ENCODE measurements at places on chromosomes 16 and 17.

DNA sequence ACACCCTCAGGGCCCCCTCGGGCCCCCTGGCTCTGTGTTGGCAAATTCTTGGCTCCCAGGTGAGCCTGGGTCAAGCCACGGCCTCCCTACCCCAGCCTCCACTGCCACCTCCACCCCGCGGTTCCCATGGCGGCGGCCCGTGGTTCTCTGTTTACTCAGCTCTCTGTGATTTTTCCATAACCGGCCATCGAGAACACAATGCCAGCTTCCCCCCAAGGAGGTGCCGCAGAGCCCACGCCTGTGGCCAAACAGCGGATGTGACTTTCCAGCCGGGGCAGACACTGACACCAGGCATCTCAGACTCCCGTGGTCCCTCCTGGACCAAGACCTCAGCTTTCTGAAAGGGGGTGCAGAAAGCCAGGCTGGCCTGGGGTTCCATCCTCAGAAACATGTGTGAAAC lies 21.6 kb upstream of the ATP2A3 start:
- no peak for DNase-seq

DNA sequence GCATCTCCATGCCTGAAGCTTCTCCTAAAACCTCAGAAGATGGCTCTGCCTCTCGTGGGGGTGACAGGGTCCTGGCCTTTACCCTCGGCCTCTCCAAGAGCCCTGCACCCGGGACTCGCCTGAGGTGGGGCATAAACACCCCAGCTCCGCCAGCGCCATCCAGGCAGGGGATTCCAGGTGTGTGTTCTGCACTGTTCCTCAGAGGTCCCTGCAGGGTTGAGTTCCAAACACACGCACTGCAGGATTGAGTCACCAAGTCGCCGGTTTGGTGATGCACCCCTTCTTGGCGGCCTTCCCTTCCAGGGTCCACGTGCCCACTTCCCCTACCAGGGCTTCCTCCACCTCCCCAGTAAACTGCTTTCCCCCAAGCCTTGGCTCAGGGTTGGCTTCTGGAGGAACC lies 40.0 kb upstream of the RBFOX3 start:
- DNase-seq, result no peak

GRCh38 chr17:57685499-57686132 lies 59.5 kb downstream of the CCDC182 start:
- no peak for DNase-seq

DNA sequence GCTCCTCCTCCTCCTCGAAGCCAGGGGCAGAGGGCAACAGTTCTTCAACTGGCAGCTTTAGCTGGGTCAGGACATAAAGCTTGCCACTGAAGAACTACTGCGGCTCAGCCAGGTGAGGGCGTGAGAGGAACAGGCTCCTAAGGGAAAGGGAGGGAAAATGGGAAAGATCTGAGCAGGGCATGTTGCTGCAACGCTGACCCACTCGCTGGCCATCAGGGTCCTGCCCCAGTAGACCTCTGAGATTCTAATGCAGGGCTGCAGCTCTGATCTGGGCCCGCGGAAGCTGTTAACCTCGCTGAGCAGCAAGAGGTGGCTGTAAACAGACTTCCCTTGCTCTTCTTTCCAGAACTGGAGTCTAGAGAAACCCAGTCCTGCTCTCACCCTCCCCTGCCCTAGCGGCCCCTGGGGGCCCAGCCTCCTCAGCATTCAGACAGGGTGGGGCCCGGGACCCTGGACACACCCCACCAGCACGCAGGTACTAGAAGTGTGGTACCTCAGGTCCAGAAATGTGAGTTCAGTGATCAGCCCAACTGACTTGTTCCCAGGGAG lies 3.8 kb upstream of the TLCD2 start:
- DNase-seq, result no peak

GRCh38 chr17:5644065-5644464 lies 59.8 kb upstream of the NLRP1 start:
- no peak for DNase-seq

DNA sequence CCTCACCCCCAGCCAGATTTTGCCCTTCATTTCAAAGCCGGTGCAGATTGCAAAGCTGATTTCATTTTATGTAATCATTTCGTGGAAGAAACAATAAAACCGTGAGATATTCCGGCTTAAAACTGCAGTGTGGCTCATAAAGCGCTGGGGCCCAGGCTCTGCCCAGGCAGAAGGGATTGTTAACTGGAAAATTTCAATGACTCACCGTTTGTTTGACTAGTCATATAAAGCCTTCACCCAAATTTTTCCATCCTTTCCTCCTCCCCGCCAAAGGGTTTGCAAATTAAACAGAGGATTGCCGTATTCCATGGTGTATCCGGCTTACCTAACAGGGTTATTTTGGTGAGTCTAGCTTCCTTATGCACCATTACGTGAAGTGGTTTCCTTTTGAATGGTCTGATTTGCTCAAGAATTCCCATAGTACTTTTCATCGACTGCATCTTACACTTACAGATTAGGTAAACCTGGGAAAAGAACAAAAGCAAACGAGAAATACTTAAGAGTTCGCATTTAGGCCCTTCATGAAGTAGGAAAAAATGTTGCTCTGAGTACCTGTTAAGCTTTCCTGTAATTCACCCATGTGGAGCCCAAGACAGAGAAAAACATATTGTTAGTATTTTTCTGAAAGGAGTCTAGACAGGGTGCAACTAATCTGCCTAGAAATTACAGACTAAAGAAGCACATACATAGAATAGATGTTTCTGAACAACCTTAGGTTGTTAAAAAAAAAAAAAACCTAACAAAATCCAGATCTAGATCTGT lies 949 bp upstream of the GSPT1 start:
- DNase-seq, result no peak

- no peak for DNase-seq
Observed at GRCh38 chr17:2388020-2388682, 12.7 kb downstream of the MNT start.

GRCh38 chr17:50527949-50528474 lies 4.5 kb upstream of the EPN3 start:
- DNase-seq, result no peak

DNA sequence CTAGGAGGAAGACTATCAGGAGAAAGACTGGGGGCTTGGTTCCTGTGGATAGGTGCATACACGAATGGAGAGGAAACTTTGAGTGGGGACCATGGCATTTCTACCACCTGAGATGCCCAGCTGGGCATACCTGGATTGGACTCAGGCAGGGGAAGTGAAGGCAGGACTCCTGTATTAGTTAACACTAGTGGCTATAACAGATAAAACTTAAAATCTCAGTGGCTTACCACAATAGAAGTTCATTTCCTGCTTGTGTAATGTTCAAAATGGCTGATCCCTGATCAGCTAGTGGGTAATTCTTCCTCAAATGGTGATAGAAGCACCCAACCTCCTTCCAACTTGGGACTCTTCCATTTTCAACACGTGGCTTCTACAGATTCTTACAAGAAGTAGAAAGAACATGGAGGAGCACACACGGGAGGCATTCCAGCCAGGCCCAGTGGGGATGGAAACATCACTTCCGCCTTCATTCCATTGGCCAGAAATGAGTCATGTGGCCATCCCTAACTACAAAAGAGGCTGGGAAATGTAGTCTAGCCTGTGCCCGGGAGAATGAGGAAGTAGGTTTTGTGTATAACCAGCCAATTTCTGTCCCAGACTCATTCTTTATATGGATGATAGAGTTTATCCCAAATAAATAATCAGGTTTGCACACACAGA lies 112.1 kb downstream of the UTP18 start:
- no peak for DNase-seq

DNA sequence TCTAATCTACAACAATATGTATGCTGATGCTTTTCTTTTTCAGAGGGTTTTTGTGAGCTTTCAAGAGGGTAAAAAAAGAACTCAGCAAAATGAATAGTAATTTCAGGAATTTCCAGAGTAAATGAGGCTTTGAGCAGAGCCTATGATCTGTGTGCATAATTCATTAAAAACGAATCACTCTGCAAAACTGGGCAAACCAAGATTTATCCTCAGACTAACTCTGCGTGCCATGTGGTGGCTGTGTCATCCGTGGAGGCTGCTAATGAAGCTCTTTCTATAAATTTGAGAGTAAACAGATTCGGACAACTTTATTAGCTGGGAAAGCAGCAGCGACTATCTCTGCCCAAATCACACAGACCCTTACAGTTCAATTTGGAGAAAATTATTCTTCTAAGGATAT lies 83.8 kb downstream of the FOXL1 start:
- no peak for DNase-seq

DNA sequence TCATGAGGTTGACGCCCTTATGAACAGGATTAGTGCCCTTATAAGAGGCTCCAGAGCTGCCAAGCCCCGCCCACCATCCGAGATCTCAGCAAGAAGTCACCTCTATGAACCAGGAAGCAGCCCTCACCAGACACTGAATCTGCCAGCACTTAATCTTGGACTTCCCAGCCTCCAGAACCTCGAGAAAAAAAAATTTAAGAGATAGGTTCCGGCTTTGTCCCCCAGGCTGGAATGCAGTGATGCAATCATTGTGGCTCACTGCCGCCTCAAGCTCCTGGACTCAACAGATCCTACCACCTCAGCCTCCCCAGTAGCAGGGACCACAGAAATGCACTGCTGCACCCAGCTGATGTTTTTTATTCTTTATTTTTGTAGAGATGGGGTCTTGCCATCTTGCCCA lies 22.5 kb upstream of the ADCY9 start:
- DNase-seq, result no peak

- DNase-seq, result no peak
Observed at GRCh38 chr16:71758293-71758760, 33.8 kb upstream of the PHLPP2 start.

- DNase-seq, result no peak
Observed at GRCh38 chr16:86383488-86384262, 126.7 kb upstream of the FOXF1 start.

DNA sequence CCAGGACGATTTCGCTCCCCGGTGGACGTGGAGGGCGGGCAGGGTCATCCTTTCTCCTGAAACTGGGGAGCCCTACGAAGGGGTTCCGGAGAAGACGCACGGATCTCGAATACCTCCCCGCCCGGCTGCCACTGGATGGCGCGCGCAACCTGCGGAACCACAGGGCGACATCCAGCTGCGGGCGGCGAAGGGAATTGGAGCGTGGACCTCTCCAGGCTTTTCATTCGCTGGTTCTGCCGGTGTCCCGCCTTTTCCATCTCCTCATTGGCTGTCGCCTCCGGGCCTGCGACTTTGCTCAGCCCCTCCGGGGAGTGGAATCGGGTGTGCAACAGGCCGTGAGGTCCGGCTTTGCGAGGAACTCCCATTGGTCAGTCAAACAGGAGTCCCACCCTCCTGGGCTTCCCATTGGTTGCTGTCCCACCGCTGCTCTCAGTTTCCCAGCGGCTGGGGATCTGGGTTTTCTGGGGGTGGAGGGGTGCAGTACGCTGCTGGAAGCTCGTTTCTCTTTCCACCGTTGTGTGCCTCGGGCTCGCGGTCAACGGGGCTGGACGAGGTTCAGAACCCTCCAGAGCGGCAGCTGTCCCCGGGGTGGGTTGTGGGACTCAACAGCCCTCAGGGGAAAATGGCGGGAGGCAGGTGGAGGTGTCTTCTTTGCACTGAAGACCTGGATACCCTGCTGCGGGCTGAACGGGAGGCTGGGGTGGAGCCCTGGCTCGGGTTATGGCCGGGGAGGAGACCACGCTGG lies 14.5 kb downstream of the OR1D5 start:
- peak; percentile 90 for DNase-seq

GRCh38 chr16:28326881-28327610 lies 34.7 kb downstream of the SBK1 start:
- no peak for DNase-seq

DNA sequence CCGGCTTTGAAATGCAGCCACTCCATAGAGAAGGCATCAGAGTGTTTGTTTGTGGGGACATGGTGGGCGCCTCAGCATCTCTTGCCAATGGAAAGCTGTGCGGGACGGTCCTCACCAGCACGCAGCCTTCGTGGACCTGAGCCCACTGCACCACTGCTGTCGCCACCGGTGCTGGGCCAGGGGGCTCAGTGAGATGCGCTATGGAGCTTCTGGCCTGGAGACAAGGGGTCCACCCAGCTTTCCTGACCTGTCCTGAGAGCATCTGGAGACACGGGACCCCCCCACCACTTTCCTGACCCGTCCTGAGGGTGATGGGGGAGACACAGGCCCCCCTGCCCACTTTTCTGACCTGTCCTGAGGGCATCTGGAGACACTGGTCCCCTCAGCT lies 79.4 kb downstream of the LMF1 start:
- no peak for DNase-seq

- DNase-seq, result no peak
Observed at GRCh38 chr16:67040906-67041305, 12.0 kb downstream of the CBFB start.

GRCh38 chr16:73046202-73046848 lies 1.6 kb downstream of the ZFHX3 start:
- DNase-seq, result no peak

DNA sequence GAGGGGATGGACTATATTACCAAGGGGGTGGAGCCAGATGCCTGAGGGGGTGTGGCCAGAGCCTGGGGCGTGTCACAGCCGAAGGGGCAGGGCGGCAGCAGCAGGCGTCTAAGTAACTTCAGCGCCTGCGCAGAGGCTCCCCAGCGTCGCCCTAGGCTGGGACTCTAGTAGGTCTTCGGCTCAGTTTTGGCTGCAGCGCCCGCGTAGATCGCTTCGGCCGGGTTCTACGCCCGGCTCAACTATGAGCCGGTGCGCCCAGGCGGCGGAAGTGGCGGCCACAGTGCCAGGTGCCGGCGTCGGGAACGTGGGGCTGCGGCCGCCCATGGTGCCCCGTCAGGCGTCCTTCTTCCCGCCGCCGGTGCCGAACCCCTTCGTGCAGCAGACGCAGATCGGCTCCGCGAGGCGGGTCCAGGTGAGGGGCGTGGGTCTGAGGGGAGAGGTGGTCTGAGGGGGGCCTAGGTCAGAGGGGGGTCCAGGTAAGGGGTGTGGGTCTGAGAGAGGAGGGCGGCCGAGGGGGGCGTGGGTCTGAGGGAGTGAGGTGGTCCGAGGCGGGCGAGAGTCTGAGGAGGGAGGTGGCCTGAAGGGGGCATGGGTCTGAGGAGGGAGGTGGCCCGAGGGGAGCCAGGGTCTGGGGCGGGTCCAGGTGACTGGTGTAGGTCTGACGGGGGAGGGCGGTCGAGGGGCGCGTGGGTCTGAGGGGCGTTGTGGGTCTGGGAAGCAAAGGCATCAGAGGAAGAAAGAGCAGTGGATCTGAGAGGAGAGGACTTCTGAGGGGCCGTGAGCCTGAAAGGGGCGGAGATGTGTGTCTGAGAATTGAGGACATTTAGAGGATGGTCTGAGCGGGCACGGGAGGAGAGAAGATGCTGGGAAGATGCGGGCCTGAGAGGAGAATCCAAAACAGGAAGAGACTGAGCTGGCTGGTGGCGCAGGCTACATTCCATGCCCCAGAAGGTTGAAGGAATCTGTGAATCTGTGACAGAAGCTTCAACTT lies at the start of gene LPCAT2:
Gene LPCAT2, plus strand, starts transcription at position 132 of the 991 bp plus-strand sequence. Its CDS starts 110 bp downstream, at position 242.
- DNase-seq, result peak; percentile 30

- no peak for DNase-seq
Observed at GRCh38 chr17:79739148-79740062, 8.7 kb downstream of the ENPP7 start.

GRCh38 chr17:48915459-48916282 lies 7.5 kb downstream of the UBE2Z start:
- DNase-seq, result peak; percentile 52

GRCh38 chr17:21278450-21279197 lies 5.9 kb upstream of the MAP2K3 start:
- DNase-seq, result no peak

DNA sequence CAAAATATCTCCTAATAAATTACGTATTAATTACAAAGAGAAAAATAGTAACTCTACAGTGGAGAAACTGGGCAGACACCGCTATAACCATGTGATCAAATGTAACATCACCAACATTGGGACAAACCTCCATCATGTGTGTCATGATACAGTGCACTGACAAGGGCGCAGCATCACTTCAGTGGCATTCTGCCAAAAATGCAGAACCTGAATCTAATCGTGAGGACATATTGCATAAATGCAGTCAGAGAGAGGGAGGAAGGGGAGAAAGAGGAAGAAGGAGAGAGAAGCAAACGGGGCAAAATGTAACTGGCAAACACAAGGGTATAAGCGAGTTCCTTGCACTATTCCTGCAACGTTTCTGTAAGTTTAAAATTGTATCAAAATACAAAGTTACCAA lies 74.2 kb upstream of the MARCHF10 start:
- no peak for DNase-seq

Measured in stimulated activated CD8-positive, alpha-beta memory T cell treated with anti-CD3 and anti-CD28 coated beads, Interleukin-15, amount 100 ng/mL, for 48 hours (primary cell).